HEK293T (cell line): ENCODE measurements at places on chromosomes 12 and 14.

DNA sequence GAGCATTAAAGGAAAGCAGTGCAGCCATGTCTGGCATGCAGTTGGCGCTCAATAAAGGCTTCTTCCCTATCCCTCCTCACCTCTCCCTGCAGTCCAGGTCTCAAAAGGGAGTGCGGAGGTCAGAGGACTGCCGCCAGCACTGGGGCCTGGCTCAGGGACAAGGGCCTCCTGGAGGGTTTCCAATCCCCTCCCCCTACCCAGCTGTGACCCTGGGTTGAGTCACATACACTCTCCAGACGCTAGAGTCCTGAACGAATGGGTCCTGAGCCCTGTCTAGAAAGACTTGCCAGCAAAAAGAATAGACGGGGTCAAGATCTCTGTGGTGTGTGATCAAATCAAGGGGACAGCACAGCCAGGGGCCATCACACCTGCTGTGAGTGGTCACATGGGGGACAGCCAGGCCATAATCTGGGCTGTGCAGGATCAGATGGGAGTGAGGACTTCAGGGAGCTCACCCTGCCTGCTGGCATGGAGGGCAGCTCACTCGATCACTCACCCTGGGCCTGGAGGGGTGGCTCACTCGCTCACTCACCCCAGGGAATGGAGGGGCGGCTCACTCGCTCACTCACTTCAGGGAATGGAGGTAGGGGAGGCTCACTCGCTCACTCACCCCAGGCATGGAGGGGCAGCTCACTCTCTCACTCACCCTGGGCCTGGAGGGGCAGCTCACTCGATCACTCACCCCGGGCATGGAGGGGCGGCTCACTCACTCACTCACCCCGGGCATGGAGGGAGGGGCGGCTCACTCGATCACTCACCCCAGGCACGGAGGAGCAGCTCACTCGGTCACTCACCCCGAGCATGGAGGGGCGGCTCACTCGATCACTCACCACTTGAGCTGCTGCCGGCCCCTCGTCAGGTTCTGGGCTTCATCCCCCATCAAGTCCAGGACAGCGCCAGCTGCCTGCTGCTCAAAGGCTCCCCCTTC lies 12.8 kb downstream of the CFAP73 start:
- no peak for DNase-seq

- DNase-seq = no peak
Observed at GRCh38 chr12:53577941-53578352, 48.2 kb downstream of the ATF7 start.

DNA sequence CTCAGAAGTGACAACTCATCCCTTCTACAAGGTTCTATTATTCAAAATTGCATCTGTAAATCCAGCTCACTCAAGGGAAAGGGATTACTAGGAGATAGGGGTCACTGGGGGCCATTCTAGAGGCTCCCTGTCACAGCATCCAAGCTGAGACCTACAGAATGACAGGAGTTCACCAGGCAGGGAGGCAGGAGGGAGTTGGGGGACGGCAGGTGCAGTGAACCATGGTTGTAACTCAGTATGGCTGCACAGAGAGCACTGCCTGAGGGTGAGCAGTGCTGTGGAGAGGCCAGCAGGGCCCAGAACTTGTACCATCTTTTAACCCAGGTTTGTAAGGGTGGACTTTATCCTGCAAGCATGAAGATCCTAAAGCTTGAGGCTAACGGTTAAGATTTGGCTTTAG lies 37.9 kb upstream of the SINHCAF start:
- DNase-seq = no peak

DNA sequence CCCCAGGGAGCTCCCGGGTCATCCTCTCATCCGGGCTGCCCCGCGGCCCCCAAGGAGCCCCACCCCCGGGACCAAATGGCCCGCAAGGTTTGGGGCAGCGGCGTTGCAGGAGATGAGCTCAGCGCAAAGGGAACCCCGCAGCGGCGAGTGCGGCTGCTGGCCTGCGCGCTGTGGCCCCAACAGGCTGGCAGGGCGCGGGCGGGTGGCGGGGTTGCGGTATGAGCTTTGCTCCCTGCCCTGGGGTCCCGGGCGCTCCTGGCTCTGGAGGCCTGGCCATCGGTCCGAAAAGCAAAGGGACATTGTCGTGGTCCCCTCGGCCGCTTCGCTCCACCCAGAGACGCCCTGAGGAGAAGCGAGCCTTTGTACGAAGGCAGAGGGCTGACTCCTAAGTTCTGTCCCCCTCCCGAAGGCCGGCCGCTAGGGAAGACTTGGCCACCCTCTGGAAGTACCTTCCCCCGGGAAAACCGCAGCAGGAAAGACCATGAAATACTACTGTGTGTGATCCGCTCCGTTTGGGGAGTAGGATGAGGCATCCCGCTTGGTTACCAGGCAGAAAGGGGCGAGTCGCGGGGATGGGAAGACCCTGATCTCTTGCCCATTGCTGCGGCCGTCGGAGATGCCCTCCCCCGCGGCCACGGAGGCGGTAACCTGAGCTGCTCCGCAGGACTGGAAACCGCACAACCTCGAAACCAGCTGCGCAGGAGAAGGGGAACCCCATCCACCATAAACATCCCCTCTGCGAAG lies 620 bp upstream of the NID2 start:
- peak; percentile 34 for DNase-seq

GRCh38 chr12:6266541-6266966 lies 43.9 kb upstream of the PLEKHG6 start:
- DNase-seq = no peak

GRCh38 chr14:65000898-65001591 lies 14.3 kb downstream of the FNTB start:
- DNase-seq = no peak

DNA sequence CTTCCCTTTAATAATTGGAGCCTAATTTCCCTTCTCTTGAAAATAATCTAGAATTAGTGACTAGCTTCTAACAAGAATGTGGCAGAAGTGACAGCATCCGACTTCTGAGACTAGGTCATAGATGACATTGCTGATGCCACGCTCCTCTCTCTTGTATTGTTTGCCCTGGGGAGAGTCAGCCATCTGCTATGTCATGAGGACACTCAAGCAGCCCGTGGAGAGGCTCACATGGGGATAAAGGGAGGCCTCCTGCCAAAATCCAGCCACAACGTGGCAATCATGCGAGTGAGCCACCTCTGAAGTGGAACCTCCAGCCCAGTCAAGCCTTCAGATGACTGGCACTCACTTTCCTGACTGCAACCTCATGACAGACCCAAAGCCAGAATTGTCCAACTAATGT lies 54.2 kb upstream of the LRRK2 start:
- DNase-seq = no peak

- no peak for DNase-seq
Observed at GRCh38 chr12:12195516-12195915, 71.3 kb downstream of the LRP6 start.

DNA sequence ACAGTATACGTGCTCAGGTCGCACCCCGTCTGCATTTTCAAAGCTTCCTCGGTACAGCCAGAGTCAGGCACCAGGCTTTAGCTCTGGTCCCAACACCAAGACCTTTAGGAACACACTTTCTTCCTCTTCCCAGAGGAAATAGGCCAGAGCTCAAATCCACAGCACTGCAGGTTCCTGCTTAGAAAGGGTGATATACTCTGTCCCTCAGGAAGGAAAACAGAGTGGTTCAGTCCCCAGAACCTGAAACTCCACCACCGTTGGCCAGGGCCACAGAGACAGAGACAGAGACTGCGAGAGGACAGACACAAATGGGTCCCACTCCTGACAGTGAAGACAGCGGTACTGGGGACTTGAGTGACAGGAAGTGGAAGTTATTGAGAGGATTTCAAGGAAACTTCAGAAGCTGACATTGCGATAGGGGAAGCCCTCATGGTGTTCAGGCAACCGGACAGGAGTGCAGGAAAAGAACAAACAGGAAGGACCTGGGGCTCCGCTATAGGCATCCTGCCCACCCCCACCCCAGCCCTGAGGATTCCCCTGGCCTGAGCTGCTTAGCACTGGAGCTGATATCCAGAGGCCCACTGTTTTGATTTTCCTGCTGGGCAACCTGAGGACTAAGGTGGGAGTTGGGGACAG lies 5.5 kb upstream of the KRT8 start:
- no peak for DNase-seq

DNA sequence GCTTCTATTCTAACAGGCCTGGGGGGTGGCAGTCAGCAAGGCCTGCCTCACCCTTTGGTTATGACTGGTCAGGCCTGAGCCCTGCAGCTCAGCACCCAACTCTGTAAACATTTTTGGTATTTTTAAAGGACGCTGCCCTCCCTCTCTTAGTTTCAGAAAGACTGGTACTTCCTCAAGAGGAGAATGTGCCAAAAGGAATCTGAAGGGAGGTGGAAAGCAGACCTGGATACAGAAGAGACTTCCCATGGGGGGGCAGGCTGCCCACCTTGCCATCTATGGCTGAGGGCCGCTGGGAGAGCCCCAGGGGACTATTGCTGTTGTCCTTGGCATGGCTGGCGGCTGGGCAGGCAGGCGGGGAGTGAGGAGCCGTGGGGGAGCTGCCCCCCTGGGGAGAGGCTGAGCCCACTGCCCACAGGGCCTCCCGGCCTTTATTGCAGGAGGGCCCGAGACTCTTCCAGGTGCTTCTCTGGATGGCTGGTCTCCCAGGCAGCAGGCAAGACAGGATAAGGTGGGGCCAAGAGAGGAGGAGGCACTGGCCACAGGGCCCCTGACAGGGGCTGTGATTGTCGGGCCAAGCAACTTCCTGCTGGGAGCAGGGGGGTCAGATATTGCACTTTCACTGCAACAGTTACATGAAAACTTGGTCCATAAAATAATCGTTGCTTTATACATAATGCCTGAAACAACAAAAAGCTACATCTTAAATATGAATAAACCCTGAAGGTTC lies 3.5 kb downstream of the ARL6IP4 start:
- DNase-seq = no peak

DNA sequence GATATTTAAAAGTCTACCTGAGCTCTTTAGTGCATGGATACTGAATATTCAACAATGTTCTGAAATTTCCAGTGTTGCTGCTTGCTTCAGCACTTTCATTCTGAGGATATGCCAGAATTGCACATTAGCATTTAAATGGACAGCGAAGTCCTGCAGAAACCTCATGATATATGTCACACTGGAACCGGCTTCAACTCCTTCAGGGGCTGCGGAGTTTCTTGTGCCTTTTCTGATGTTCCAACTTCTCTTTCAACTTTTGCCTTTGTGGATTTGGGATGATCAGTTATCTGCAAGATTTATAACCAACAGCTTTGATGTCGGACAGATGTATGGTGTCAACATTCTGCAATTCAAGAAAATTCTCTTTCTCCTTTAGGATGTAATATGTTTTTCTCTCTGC lies 142.5 kb upstream of the LMNTD1 start:
- DNase-seq = no peak

DNA sequence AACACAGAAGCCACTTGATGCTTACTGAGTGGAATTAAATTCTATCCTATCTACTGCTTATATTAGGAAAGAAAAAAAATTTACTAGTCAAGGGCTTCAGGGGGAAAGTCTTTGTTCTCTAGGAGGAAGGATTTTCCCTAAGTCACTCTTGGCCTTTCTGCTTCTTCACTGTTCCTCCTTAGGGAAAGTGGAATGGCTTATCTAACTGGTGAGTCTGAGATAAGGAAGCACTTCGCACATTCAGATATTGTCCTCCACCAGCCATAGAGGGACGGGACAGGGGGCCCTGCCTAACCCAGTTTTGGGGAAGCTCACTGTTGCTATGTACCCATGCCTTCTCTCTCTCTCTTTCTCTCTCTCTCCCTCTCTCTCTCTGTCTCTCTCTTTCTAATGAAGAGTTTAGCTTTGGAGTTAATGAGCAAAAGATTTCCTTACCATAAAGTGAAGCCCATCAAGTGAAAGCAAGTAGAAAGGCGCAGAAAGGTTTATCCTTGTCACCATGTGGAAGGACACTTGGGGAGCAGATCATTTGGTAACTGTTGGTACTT lies 450.6 kb downstream of the ZFP36L1 start:
- DNase-seq = no peak

DNA sequence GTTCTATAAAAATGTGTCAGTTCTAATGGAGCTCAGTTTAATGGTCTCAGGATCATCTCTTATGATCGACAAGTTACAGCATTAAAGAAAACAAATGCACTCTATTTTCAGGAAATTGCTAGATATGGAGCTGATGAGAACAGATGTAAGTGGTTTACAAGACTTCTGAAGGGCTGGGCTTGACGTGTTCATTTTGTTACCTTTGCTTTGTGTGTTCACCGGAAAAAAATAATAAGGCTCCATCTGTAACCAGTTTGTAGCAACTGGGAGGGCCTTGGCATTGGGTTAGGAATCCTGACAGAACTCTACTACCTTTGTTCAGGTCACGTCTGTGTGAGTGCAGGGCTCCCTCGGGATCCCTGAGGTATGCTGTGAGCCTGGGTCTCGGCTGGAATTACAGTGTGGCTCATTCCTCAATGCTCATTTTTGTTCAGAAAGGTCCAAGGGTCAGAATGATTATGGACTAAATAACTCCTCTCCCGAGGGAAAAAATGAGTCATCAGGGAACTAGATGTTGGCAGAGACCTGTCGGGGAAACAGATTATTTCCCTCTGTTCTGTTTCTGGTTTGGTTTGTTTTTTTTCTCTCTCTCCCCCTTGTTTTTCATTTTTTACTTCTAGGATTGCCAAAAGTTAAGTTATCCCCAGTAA lies 158.0 kb downstream of the SLC5A8 start:
- peak; percentile 27 for DNase-seq

DNA sequence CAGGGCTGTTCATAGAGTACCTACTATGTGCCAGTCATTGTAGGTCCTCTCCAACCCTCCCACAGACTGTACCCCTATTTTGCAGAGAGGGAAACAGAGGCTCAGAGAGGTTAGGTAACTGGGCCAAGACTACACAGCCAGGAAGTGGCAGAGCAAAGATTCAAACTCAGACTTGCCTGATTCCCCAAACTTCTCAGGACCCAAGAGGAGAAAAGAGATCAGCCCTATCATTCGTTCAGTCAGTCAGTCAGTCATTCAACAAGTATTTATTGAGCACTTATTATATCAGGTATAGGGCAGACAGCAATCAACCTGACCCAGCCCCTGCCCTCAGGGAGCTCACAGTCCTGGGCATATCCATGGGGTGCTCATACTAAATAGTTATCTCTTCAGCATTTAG lies 39.6 kb upstream of the CORO1C start:
- no peak for DNase-seq

DNA sequence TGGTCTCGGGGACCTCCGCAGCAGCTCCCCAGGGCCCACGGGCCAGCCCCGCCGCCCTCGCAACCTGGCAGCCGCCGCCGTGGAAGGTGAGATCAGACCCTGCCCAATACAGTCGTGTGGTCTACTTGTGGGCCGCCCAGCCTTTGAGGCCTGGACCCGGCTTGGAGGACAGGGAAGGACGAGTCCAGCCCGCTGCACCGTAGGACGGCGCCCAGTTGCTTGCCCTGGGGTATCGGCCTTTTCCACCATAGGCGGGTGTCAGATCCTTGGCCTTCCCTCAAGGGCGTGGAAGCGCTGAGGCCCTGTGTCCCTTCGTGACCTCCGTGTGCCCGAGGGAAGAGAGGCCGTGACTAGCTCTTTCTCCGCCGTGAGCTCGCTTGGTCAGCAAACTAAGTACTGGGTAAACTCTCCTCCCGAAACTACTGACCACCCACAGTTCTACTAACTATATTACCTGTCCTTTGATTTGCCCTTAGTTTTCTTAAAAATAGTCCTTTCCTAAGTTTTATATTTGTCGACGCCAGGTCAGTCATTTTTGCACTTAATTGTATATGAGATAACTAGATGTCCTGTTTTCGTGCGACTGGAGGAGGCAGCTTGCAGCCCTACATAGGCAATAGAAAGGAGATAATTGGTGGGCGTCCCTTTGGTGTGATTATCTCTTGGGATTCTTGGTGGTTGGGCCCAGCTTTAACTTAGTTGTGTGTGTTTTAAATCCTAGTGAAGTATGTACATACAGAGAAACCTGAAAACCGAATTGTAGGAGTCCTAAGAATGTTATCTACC lies 757 bp downstream of the SLC25A3 start:
- no peak for DNase-seq

GRCh38 chr12:11412731-11413130 lies 17.4 kb upstream of the PRB2 start:
- DNase-seq = no peak
